ENCODE measurements at places on chromosomes 4 and X. TPM values are rescaled to one million over a fixed set of nuclear protein-coding genes. Genes with fewer than 3 reads are reported as not detected.

- no peak overlapping the region for H3K27ac ChIP-seq
- no peaks in the 10 kb centered on the region for H3K4me1 ChIP-seq
- no peak overlapping the region for H3K4me3 ChIP-seq
- no peaks in the 10 kb centered on the region for H3K27me3 ChIP-seq
- no peak for DNase-seq
Measured at GRCh38 chr4:106690487-106690886, 321.9 kb upstream of the GIMD1 start.

DNA sequence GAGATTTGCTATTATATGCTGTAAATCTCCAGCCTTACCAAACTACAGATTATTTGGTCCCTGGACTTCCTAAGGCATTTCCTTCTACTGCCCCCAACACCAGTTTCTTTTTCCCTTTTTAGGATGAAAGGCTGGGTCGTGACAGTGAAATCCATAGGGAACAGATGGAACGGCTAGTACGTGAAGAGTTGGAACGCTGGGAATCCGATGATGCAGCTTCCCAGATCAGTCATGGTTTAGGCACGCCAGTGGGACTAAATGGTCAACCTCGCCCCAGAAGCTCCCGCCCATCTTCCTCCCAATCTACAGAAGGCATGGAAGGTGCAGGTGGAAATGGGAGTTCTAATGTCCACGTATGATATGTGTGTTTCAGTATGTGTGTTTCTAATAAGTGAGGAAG lies 67.9 kb downstream of the PKD2 start:
- H3K27me3 ChIP-seq: 0 out of 3 replicates have a peak, but pooled peaks cover 6% of the 10 kb centered on the region
- DNase-seq: no peak
- H3K36me3 ChIP-seq: no peaks in the 10 kb centered on the region
- H3K4me1 ChIP-seq: no peaks in the 10 kb centered on the region
- no peak overlapping the region for H3K4me3 ChIP-seq

- H3K27me3 ChIP-seq: no peaks in the 10 kb centered on the region
- H3K36me3 ChIP-seq: no peaks in the 10 kb centered on the region
- peak; percentile 28 for DNase-seq
- no peak overlapping the region for H3K4me3 ChIP-seq
- peaks cover 23% of the 10 kb centered on the region for H3K4me1 ChIP-seq
Measured at GRCh38 chr4:15151033-15151432, 148.8 kb downstream of the CPEB2 start.

GRCh38 chrX:131068945-131069719 lies 11.0 kb downstream of the ARHGAP36 start:
- no peak overlapping the region for H3K27ac ChIP-seq
- no peaks in the 10 kb centered on the region for H3K27me3 ChIP-seq
- H3K36me3 ChIP-seq: no peaks in the 10 kb centered on the region
- H3K4me1 ChIP-seq: no peaks in the 10 kb centered on the region
- peak; percentile 51 for DNase-seq
- no peak overlapping the region for H3K4me3 ChIP-seq

DNA sequence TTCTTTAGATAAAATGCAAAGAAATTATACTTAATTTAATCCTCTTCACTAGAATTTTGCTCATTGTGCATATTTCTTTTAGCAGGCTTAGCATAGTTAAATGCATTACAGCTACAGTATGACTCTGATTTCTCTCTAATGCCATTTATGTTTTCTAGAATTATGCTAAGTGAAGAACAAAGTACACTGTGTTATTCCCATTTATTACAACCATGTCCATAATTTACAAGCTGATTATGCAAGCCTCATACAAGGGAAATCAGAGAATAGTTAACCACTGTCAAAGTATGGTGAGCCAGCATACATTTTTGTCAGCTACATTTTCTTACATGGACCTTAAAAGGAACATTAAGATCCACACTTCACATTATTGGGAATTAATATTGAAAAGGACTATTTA lies 99.1 kb downstream of the MAB21L2 start:
- no peak overlapping the region for H3K27ac ChIP-seq

- H3K4me1 ChIP-seq: no peaks in the 10 kb centered on the region
- H3K36me3 ChIP-seq: no peaks in the 10 kb centered on the region
- H3K4me3 ChIP-seq: no peak overlapping the region
- H3K27me3 ChIP-seq: no peaks in the 10 kb centered on the region
- DNase-seq: no peak
- no peak overlapping the region for H3K27ac ChIP-seq
Measured at GRCh38 chr4:86822136-86822535, 27.0 kb downstream of the SLC10A6 start.

DNA sequence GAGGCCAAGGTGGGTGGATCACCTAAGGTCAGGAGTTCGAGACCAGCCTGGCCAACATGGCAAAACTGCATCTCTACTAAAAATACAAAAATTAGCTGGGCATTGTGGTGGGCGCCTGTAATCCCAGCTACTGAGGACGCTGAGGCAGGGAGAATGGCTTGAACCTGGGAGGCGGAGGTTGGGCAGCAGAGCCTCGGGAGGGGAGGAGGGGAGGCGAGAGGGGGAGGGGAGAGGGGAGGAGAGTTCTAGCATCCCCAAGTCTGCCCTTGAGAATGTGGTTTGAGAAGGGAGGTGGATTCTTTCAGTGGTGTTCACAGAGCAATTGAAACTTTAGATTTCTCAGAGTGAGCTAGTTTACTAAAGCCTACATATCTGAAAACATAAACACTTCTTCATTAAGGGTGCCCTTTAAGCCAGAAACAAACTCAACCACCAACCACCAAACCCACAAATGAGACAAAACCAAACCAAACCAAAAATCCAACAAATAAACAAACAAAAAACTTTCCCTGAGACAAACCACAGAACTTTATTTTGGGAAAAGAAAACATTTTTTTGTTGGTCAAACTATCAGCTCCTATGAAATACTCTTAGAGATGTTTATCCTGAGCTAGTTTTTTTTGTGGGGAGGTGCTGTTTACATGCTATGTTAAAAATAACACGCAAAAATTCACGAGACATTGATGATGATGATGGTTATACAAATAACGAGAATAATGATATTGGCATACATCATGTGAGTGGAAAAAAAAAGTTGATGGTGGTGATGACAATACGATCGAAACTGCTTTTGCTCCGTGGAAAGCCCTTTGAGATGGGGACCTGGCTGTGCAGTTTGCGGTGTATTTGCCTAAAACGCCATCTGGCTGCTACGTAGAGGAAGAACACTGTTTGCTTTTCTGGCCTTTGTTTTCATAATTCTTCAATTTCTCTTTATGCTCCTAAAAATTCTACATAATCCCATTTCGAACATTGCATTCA lies 98.2 kb upstream of the PRKX start:
- H3K4me3 ChIP-seq: no peak overlapping the region
- DNase-seq: peak; percentile 53
- H3K27me3 ChIP-seq: peaks cover 4% of the 10 kb centered on the region
- no peak overlapping the region for H3K27ac ChIP-seq
- H3K36me3 ChIP-seq: peaks cover 2% of the 10 kb centered on the region

- no peak overlapping the region for H3K4me3 ChIP-seq
- H3K27ac ChIP-seq: no peak overlapping the region
- H3K36me3 ChIP-seq: peaks cover 7% of the 10 kb centered on the region
- peaks cover 8% of the 10 kb centered on the region for H3K4me1 ChIP-seq
- no peak for DNase-seq
Measured at GRCh38 chrX:11285651-11286050, 7.6 kb upstream of the AMELX start.

- no peak overlapping the region for H3K27ac ChIP-seq
- DNase-seq: no peak
- no peak overlapping the region for H3K4me3 ChIP-seq
Measured at GRCh38 chr4:680091-680490, 5.7 kb downstream of the MYL5 start.

DNA sequence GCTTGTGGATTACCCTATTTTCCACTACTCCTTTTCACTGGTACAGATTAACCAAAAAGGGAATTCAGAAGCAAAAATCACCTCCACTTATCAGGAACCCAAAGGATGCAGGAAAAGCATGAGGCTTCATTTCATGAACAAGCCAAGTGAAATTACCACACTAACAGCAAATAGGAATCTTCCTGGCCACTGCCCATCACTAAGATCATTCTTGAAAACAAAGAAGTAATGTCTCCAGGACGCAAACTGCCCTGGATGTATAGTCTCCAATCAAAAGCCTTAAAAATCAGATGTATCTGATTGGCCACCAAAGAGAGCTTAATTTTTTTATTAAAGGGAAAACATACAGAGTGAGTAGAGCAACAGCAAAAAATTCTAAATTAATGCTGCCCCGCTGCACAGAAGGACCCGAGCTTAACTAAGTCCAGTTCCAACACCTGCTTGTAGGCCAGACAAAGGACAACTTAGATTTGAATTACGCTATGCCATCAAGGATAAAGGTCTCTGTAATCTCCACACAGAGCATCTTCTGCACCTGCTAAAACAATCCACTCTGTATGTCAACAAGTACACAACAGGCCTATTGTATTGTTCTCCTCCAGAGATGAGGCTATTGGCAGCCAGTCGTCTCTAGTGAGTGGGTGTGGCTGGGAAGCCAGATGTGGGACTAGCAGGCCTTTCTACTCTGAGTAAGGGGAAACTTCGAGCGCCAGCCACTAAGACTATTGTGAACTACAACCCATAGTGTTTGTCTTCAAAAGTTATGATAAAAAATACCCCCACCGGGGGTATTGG lies 12.4 kb downstream of the ZDHHC9 start:
- no peak overlapping the region for H3K4me3 ChIP-seq
- peaks cover 5% of the 10 kb centered on the region for H3K4me1 ChIP-seq
- no peaks in the 10 kb centered on the region for H3K27me3 ChIP-seq
- H3K27ac ChIP-seq: no peak overlapping the region
- H3K36me3 ChIP-seq: peaks cover 24% of the 10 kb centered on the region

- no peaks in the 10 kb centered on the region for H3K27me3 ChIP-seq
- H3K36me3 ChIP-seq: no peaks in the 10 kb centered on the region
- H3K4me3 ChIP-seq: no peak overlapping the region
- H3K27ac ChIP-seq: no peak overlapping the region
- no peak for DNase-seq
Measured at GRCh38 chr4:157447195-157447594, 226.7 kb downstream of the GRIA2 start.

- no peak overlapping the region for H3K4me3 ChIP-seq
- no peak for DNase-seq
- no peak overlapping the region for H3K27ac ChIP-seq
Measured at GRCh38 chrX:43706786-43707370, 50.8 kb downstream of the MAOA start.

DNA sequence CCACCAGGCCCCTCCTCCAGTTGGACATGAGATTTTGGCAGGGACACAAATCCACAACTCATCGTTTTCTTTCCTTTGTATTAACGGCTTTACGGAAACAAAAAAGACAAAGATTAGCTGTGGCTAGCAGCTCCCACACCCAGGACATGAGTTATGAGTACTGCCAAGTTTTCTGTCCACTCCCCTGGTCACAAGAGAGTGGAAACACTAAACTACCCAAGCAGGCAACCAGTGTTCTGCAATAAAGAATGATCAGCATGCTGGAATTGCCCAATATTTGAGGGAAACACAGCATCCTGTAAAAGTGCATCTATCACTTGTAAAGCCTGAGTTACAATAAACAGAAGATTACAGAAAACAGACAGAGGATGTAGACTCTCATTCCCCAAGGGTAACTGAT lies 358.4 kb downstream of the NLGN4X start:
- H3K4me3 ChIP-seq: no peak overlapping the region
- DNase-seq: no peak
- H3K27ac ChIP-seq: no peak overlapping the region
- H3K36me3 ChIP-seq: no peaks in the 10 kb centered on the region
- no peaks in the 10 kb centered on the region for H3K4me1 ChIP-seq
- H3K27me3 ChIP-seq: no peaks in the 10 kb centered on the region

DNA sequence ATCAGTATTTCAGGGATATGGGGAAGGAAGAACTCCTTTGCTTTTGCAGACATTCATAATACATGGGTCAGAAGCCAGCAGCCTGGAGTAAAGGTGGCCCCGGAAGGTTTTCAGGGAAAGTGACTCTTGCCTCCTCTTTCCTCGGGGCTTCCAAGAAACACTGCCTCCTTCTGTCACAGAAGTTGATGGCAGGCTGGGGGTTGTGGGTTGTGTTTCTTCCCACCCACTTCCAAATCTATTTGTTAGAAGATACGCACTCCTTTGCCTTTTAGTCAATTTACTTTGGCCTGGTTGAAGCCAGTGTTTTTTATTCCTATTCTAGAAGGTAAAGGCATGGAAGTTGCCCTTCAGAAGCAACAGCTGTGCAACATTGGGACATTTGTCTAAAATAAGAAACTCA lies 19.7 kb downstream of the KIT start:
- H3K27ac ChIP-seq: no peak overlapping the region
- no peak overlapping the region for H3K4me3 ChIP-seq
- H3K4me1 ChIP-seq: no peaks in the 10 kb centered on the region
- no peak for DNase-seq
- no peaks in the 10 kb centered on the region for H3K27me3 ChIP-seq

- DNase-seq: no peak
- no peak overlapping the region for H3K27ac ChIP-seq
- H3K4me1 ChIP-seq: no peaks in the 10 kb centered on the region
- H3K27me3 ChIP-seq: no peaks in the 10 kb centered on the region
- H3K4me3 ChIP-seq: no peak overlapping the region
- no peaks in the 10 kb centered on the region for H3K36me3 ChIP-seq
Measured at GRCh38 chr4:126328914-126329313, 1014.2 kb downstream of the FAT4 start.

- DNase-seq: no peak
- H3K27me3 ChIP-seq: no peaks in the 10 kb centered on the region
- H3K27ac ChIP-seq: no peak overlapping the region
- H3K4me1 ChIP-seq: no peaks in the 10 kb centered on the region
- H3K4me3 ChIP-seq: no peak overlapping the region
Measured at GRCh38 chr4:138174981-138175794, 67.0 kb downstream of the SLC7A11 start.

DNA sequence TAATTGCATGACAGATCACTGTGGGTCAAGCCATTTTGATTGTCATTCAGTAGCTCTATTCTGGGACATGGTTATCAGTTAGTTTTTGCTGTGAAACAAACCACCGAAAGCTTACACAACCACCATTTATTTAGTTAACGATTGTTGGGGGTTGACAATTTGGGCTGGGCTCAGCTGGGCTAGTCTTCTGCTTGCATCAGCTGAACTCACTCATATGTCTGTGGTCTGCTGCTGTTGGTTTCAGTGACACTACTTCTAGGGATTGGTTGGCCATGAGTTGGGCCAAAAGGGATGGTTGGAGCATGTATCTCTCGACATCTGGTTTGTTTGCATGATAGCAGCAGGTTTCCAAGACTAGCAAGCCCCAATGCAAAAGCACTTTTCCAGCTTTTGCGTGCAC lies 5.3 kb upstream of the SMIM10 start:
- peaks cover 24% of the 10 kb centered on the region for H3K4me1 ChIP-seq
- no peak for DNase-seq
- H3K27ac ChIP-seq: no peak overlapping the region
- H3K27me3 ChIP-seq: no peaks in the 10 kb centered on the region
- no peak overlapping the region for H3K4me3 ChIP-seq
- no peaks in the 10 kb centered on the region for H3K36me3 ChIP-seq

Gene CT47B1
- total RNA-seq: 0.16 TPM

Gene TSPYL2
- total RNA-seq: 12.1 TPM

Gene UGT2B15
- 0.16 TPM for total RNA-seq

Gene UGT2B17
- total RNA-seq: 0.11 TPM

Gene P2RY10
- total RNA-seq: not detected

Gene FRG2
- not detected for total RNA-seq

Gene SULT1E1
- not detected for total RNA-seq

Gene MYL5
- total RNA-seq: 9.1 TPM

All from K562 (cell line).